Stimulated activated CD8-positive, alpha-beta memory T cell treated with anti-CD3 and anti-CD28 coated beads, Interleukin-15, amount 100 ng/mL, for 48 hours (primary cell): ENCODE measurements at places on chromosomes 5 and 9.
A peak's percentile ranks its signal among the peaks of the same experiment; 100 is the strongest.

GRCh38 chr5:112061666-112062065, 304.7 kb upstream of the NREP start:
- no peak for DNase-seq

DNA sequence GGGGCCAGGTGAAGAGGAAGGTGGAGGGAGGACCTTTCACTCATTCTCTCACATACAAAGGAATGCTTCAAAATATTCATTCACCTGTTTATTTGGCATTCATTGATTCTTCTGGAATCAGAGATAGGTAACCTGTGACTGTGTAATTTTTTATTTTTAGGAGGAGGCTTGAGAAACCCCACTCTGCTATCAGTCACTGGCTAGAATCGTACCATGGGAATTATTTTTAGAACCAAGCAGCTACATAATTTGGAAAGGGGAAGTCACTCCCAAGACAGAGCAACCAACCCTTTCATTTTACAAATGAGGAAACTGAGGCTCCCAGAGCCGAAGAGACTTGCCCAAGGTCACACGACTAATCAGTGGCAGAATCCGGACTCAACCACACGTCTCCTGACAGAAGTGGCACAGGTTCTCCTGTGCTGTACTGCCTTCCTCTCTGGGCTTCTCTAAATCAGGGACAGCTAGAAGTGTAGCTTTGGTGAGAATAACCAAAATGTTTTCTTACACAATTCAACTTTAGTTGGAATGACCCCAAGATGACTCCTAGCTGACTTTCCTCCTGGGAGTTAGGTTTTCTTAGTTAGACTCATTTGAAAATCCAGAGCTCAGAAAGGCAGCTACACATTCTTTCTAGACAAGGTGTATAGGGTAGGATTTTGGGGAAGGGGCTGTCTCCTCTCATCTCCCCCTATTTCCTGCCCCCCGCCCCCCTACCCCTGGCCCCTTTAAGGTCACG, 264.3 kb upstream of the PANK3 start:
- no peak for DNase-seq

DNA sequence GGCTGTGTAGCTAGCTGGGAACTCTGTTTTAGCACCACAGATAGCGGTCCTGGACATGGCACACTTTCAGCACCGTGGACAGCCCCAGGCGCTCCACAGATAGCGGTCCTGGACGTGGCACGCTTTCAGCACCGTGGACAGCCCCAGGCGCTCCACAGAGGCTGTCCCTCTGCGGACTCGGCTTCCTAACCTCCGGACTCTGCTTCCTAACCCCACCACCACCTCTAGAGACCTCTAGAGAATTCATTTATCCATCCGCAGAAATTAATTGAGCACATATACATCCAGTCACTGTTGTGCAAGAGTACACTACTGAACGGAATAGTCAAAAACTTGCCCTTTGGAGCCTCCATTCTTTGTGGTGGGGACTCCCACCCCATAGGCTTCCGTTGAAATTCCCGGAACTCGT, 27.4 kb downstream of the UNC5A start:
- peak; percentile 57 for DNase-seq

DNA sequence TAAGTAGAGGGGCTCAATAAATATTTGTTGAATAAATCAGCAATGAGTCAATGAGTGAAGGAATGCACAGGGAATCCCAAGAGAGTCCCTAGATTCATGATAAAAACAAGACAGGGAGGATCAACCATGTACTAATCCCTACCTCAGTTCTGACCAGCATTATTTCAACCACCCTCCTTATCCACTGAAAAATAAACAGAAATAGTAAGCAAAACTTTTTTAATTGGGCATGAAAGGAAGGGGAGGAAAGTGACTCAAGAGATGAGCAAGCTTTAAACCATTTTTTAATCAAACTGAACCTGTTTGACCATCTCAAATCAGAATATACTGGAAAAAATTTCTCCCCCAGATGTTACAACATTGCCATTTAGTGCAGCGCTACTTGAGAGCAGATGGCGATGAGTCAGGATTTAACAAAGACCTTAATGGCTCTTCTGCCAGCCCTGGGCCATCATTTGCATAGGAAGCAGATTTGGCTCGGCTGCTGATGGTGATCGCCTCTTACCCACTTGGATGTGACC, 194.8 kb upstream of the SLC30A5 start:
- DNase-seq, result no peak

DNA sequence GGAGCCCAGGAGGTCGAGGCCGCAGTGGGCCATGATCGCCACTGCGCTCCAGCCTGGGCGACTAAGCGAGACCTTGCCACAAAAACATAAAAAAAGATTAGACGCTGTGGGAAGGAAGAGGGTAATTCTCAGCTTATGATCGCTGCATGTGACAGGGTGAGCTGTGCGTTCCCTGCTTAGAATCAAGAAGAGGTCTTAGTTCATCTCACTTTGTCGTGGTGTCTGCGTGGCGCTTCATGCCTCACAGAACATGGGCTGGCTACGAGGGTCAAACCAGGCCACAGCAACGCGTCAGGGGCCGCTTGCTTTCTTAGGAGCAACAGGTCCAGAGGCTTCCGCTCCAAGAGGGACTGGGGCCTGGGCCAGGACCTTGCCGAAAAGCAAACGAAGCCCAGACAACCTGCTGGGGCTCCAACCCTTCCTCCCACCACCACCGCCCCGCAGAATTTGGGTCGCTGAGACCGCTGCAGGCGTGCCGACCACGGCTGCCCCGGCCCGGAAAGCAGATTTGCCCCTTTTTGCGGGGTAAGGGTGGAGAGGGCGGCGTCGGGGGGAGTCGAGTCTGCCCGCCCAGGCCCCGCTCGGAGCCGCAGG, 10.0 kb upstream of the GRIN1 start:
- no peak for DNase-seq

- no peak for DNase-seq
These were observed 27.6 kb downstream of the ZNF462 start for GRCh38 chr9:106890608-106891007.

DNA sequence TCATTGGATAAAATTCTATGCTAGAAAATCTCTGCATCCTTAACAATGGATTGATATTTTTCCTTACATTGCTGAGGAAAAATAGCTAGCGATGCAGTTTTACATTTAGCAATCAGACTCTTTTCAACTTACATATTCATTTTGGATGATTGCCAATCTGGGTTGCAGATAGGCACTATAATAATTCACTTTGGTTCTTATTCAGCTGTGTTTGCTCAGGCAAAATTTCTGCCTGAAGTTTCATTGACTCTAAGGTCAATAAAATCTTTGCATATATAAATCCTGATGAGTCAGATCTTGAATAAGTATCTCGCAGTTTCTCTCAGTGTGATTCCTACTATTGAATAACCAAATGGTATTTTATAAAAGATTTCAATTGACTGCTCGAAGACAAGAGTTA, 1105.8 kb downstream of the CDH18 start:
- no peak for DNase-seq

GRCh38 chr9:76394195-76394959, at the start of gene RFK:
RFK (minus strand) TSS chr9:76394426; CDS start chr9:76394171, 255 bp downstream.
- peak; percentile 86 for DNase-seq

GRCh38 chr5:59357381-59357977, 536.0 kb downstream of the PDE4D start:
- DNase-seq, result no peak

DNA sequence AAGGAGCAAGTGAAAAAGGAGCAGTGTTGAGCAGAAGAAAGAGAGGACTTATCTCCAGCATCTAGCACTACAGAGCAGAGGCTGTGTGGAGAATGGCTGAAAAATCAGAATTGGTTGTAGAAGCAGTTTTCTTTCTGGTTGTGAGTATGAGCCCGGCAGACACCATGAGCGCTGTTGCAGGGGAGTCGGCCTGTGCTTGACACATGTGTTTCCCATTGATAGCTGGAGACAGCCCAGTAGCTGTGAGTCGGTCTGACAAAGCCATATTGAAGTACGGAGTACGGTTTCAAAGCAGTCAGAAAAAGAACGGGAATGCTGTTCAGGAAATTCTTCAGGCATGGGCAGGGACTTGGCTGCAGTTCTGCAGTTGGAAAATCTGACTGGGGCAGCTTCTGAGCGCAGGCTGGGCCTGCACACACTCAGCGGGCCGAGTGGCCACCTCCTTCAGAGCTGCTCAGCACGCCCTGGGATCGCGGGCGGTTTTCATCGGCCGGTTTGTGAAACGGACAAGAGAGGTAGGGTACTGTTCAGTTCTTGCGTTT, at the start of gene SGCD:
Gene SGCD (plus strand): TSS at position 447 of the 542 bp plus-strand sequence.
- DNase-seq, result no peak
